ENCODE measurements at places on chromosomes 4 and X.

DNA sequence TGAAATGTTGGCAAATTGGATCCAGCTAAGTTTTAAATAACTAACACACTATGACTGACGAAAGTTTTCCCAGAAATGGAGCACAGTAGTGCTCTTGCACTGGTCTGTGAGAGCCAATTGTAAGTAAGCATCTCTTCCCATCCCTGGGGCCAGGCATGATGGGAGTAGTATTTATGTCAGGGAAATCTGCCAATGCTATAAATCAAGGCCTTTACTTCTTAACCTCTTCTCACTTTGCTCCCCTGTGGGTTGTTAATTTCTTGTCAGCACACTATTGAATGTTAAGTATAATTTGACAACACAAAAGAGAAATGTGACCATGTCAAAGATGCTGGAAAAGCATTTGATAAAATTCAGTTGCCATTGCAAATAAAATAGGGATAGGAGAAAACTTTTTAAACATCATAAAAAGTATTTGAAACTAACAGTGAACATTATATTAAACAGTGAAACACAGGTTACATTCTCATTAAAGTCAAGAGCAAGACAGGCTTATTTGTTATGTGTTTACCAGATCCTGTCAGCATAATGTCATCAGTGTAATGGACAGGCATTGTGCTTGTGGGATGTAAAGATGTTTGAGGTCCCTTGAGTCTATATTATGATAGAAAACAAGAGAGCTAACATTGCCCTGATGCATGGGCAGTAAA, 5.0 kb downstream of the F8A1 start:
- DNase-seq = no peak

- DNase-seq = no peak
Observed at GRCh38 chr4:25089051-25089763, 58.5 kb upstream of the LGI2 start.

DNA sequence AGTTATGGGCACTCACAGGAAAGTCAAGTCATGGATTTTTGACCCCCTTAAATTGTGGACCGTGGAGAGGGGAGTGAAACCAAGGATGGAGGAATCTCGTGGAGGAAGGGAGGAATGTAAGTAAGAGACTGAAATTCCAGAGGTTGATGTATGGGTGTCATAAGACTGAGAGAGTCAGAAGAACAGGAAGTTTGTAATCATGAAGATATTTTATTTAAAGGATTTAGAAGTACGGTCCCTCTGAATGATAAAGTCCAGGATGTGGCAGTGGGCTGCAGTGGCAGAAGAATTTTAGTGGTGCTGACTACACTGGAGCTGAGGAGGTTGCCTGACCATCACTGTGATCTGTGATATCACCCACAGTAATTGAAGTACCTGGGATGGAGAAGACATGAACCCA, 57.8 kb downstream of the DCLK2 start:
- DNase-seq = no peak

DNA sequence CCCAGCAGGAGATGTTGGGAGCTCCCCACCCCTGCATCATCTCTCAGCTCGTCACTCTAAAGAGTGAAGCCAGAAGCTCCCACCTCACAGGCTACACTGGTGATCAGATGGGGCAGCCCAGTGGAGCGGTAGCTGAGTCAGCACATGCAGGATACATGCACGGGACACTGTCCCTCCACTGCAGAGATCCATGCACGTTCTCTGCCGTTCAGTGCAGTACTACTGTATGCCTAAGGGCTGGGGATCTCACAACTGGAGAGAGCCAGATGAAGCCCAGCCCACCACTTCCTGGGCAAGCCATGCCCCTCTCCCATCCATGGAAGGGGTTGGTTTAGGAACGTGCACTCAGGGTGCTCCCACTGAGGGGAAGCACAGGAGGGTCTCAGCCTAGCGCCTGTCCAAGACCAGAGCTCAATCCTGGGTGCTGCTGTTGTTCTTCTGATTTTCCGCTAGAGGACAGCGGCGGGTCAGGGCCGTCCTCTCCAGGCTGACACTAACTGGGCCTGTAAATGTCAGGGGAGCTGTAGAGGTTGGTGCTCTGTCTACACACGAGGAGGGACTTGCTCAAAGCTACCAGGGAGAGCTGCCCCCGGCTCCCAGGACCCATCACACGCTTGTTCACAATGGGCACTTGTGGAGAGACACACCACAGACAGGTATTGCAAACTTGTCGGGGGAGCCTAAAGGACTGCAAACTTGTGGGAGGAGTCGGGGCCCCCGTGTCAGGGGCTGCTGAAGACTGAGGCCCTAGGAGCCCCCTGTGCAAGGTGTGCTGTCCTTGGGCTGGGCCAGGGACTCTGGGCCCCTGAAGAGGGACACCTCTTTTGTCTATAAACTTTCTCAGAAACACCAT, 18.2 kb upstream of the ABLIM2 start:
- no peak for DNase-seq

DNA sequence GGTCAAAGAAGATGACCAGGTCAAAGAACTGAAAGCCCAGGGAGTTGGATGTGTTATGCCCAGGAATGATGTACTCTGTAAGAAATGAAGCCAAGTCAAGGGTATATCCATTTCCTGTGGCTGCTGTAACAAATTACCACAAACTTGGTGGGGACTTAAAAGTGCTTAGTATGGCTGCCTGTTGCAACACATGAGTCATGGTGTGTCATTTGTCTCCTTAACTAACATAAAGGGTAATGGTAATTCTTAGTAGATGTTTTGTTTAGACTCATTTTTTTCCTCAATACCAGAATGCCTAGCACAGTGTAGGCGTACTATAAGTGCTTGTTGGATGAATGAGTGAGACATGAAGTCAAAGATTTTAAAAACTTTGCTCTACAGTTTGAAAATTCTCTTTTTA, 45.7 kb downstream of the SYTL5 start:
- no peak for DNase-seq

DNA sequence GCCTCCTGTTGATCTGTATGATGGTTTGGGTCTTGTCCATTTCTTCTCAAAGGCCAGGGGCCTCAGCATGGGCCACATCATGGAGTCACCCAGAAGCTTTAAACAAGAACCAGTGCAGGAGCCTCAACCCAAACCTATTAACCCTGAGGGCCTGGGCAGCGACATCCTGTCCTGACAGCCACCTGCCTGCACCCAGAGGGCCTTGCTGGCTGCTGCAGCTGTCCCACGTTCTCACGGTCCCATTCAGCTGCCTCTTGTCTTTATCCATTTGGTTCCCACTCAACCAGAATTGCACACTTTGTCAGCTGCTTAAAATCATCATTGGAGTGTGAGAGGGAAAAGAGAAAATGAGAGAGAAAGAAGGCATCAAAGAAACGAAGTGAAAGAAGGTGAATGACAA, 21.6 kb downstream of the C4orf50 start:
- no peak for DNase-seq

- DNase-seq = no peak
Observed at GRCh38 chr4:174629265-174629664, 107.0 kb upstream of the HPGD start.

DNA sequence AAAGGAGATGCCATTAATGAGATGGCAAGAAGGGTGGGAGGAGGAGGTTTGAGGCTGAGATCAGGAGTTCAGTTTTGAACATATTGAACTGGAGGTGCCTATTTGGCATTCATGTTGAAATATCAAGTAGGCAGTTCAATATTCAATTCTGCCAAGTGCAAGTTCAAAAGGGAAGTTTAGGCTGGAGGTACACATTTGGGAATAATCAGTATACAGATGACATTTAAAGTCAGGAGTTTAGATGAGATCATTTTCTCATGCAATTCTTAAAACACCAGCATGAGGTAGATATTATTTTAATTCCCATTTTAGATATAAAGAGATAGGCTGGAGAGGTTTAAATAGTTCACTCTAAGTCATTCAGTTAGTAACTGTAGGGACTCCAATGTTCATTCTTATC, 26.1 kb downstream of the COQ2 start:
- no peak for DNase-seq

DNA sequence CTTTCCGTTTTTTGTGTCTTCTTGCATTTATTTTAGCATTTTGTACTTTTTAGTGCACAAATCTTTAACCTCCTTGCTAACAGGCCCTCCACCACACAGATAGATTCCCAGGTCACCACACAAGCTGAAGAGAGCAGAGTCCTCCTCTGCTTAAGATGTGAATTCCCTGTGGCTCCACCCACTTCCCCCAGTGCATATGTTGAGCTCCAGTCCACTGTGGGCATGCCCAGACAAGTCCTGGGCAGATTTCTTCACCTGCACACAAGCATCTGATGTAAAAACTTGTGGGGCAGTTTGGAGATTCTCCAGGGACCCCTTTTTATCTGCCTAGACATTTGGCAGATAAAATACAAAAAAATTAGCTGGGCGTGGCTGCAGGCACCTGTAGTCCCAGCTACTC, 19.8 kb upstream of the PASD1 start:
- no peak for DNase-seq

DNA sequence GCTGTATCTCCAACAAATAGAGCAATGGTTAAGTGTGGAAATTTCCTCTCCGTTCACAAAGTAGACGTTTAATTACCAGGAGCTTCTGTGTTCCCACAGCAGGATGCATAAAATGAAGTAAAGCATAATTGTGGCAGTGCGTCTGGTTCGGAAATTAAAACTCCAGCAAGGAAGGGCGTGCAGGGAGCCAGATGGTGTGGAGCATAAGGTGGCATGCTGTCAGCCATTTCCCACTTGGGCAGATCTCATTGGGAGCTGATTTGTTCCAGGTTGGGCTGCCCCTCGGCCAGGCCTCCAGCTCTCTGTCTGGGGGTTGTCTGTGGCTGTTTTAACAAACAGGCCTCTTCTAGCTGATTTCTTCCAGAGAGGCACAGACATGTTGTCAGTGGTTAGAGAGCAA, 182.1 kb upstream of the CLNK start:
- no peak for DNase-seq

GRCh38 chr4:173189117-173189693, 20.6 kb downstream of the GALNT7 start:
- DNase-seq = no peak

DNA sequence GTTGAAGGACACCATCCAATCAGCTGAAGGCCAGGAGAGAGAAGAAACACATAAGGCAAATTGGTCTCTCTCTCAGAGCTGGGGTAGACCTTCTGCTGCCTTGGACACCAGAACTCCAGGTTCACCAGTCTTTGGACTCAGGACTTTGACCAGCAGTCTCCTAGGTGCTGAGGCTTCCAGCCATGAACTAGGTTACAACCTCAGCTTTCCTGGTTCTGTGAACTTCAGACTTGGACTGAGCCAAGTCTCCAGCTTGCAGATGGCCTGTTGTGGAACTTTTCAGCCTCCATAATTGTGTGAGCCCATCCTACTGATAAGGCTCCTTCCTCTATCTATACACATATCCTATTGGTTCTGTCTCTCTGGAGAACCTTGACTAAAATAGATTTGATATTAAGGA, 20.6 kb upstream of the BBS12 start:
- DNase-seq = no peak

- no peak for DNase-seq
Observed at GRCh38 chrX:103201041-103201440, 13.9 kb upstream of the BEX4 start.

DNA sequence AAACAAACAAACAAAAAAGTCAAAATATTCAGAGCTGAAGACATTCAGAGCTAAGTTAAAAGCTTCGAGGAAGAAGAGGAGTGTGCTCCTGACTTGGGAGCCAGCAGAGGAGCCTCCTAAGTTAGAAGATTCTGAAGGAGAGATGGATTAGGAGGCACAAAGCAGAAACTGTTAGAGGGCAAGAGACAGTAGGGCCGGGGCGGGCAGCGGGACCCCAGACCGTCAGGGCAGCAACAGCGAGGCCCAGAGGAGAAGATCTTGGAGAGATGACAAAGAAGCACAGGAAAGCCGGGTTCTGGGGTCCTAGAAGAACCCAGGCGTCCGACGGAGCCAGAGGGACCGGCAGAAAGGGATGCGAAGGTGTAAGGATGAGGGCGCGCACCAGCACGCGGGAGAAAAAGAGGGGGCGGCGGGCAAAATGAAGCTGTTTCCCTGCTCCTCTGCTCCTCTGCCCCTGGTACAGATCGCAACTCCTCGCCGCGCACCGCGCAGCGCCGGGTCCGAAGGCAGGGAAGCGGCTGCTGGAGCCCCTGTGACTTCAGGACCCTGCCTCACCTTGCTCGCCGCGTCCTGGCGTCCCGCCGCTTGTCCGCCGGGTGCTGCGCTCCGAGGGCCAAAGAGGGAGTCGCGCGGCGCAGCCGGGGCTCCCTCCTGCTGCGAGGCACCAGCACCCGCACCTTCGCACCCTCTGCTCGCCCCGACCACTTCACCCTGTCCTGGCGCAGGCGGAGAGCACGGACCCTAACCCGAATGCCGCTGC, 477 bp downstream of the KLHL13 start:
- DNase-seq = no peak

- DNase-seq = no peak
Observed at GRCh38 chrX:38474543-38474942, 86.8 kb upstream of the TSPAN7 start.

DNA sequence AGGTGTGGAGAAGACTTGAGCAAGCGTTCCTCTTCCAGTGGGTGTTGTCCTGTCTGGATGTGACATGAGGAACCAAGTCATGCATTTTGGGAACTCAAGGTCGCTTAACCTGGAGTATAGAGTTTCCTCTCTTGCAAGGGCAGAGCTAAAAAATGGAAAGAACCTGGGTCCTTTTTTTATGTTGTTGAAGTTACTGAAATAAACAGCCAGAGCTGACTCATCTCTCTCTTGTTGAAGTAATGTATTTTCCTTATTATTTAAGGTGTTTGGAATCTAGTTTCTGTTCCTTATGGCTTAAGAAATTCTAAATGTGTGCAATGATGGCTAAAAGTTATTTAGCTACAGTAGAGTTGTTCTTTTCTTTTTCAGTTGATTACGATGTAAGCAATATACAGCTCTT, 314.5 kb downstream of the CAMK2D start:
- no peak for DNase-seq

DNA sequence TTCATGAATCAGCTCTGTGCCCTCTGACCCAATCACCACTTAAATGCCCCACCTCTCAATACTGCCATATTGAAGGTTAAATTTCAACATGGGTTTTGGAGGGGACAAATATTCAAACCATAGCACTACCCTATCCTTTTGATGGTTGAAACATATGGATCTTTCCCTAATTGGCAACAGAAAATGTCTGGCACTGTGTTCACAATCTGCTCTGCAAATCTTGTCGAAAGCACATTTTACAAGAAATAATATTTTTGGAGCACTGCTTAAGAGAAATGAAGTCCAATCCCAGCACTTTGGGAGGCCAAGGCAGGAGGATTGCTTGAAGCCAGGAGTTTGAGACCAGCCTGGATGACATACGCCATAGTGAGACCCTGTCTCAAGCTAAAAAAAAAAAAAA, 130.6 kb upstream of the FAM9C start:
- DNase-seq = no peak

- DNase-seq = no peak
Observed at GRCh38 chr4:41408859-41409593, 128.9 kb upstream of the LIMCH1 start.

GRCh38 chrX:131734621-131735020, 190.7 kb downstream of the OR13H1 start:
- DNase-seq = no peak

All from stimulated activated CD8-positive, alpha-beta memory T cell treated with anti-CD3 and anti-CD28 coated beads, Interleukin-15, amount 100 ng/mL, for 48 hours (primary cell).